H4 (cell line): ENCODE measurements at places on chromosomes 5 and 9.

DNA sequence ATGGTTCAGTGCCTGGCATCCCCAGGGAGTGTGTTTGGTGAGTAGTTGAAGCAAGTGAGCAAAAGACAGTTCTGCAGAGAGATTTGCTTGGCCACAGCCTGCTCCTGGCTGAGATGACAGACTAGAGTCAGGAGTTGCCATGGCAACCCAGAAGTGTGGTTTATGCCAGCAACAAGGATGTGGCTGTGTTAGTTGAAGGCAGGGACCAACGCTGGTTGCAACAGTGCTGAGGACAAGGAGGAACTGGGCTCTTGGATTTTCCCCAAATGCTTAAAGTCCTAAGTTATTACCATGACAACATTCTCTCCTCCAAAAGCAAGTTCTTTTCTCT, 2.7 kb downstream of the NXNL2 start:
- peak; percentile 85 for DNase-seq

GRCh38 chr5:50856401-50857119, 190.1 kb downstream of the PARP8 start:
- DNase-seq, result no peak

DNA sequence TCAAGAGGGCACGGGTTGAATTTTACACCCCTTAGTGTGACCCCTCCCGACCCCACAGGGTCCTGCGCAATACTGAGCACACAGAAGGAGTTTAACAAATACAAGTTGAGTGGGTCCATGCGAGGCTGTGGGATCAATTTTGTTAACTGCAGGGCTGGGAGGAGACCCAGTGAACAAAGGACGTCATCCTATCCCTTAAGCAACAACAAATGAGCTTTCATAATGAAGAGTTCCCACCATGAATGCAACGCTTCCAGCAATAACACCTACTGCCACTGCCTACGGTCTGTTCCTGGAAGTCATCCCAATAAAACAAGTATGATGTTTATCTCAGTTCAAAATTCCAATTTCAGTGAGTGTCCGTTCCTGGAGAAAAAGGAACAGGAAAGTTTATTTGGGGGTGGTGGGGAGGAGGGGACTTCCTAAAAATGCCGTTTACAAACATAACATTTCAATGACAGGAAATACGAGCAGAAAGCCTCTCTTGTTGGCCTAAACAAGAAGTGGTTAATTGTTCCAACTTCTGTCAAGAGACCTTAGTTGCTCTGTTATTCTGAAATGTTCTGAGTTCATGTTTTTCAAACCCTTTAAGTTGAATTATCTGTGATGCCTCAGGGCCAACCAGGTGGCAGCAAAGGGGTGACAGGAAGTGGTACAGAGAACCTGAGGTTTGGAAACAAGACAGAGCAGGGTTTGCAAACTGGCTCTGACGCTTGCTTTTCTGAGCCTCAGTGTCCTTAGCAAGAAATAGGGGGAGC, 65.8 kb upstream of the PLPP6 start:
- DNase-seq, result no peak

- DNase-seq, result peak; percentile 12
These were observed 46.7 kb downstream of the TGFBI start for GRCh38 chr5:136075466-136075891.

DNA sequence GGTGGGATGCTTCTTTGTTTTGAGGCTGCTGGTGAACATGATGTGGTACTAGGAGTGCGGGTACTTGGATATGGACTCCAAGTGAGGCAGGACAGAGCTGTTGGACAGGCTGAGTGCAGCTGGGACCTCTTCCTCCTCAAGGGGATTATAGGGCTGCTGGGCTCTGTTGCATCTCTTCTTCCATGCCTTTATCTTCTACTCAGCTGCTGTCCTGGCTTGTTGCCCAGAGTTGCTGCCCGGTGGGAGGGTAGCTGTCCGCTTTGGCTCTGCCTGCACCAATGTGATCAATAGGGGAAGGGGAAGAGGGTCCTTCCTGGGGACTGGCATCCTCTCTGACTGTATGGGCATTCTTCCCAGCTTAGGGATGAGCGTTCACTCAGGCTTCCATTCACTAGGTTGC, 1217.9 kb upstream of the ACO1 start:
- DNase-seq, result no peak

DNA sequence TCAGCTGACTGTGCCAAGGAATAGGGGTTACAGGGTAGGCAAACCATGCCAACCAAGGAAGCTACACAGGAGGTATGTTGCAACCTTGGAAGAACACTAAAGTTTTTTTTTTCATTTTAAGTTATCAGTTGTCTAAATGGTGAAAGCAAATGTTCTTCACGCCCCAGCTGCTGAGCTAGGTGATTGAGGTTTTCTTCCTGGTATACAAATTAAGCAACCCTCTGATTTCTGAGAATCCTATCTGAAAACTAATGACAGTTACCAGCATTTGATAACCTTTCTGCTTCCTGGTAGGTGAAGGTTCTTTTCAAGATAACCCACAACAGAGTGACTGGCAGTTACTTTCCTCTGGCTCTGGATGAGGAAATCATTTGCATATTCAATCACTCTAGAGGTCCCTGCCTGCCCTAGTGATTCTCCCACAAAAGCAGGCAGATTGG, 194.9 kb downstream of the ATP10B start:
- DNase-seq, result no peak

GRCh38 chr9:86816868-86817267, 130.4 kb downstream of the GAS1 start:
- no peak for DNase-seq

GRCh38 chr5:73454379-73455036, 5.9 kb upstream of the FOXD1 start:
- peak; percentile 66 for DNase-seq

GRCh38 chr9:18675332-18675731, 201.4 kb downstream of the ADAMTSL1 start:
- DNase-seq, result no peak

GRCh38 chr9:134136996-134137299, 1.1 kb downstream of the WDR5 start:
- DNase-seq, result no peak

- DNase-seq, result no peak
These were observed 393.2 kb upstream of the ZNF608 start for GRCh38 chr5:125139590-125139989.

DNA sequence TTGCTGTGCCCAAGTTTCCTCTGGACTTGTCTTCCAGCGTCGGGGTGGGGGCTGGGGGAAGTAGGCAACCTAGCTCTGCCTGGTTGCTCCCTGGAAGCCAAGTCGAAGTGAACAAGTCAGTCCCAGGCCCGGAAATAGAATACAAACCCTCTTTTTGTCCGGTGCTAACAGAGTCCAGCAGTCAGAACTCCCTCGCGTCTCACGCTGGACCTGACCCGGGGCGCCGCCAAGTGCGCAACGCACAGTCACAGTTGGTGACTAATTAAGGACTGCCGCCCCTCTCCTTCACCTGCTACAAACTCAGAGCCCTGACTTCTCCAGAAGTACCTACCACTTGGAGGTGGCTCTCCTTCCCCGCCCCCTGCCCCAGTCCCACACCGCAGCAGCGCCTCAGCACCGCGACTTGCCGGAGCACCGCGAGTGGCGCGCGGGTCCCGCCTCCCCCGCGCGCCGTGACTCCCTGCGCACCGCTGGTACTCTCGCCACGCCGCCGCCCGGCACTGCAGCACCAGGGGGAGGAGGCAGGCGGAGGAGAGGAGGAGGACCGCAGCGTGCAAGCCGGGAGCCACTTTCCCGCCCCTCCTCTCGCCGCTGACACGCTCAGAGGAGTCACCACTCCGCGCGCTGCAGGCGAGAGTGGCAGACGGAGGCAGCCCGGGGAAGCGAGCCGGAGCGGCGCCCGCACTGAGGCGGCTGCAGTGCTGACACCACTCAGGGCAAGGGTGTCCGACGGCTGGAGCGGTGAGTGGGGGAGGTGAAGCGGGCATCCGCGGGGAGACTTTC, at the start of gene SV2C:
Gene SV2C, plus strand, starts transcription at position 612 of the 783 bp plus-strand sequence. CDS start 48,368 bp downstream, outside the sequence.
- DNase-seq, result no peak

GRCh38 chr5:9922719-9923118, 292.6 kb upstream of the TAS2R1 start:
- DNase-seq, result no peak

DNA sequence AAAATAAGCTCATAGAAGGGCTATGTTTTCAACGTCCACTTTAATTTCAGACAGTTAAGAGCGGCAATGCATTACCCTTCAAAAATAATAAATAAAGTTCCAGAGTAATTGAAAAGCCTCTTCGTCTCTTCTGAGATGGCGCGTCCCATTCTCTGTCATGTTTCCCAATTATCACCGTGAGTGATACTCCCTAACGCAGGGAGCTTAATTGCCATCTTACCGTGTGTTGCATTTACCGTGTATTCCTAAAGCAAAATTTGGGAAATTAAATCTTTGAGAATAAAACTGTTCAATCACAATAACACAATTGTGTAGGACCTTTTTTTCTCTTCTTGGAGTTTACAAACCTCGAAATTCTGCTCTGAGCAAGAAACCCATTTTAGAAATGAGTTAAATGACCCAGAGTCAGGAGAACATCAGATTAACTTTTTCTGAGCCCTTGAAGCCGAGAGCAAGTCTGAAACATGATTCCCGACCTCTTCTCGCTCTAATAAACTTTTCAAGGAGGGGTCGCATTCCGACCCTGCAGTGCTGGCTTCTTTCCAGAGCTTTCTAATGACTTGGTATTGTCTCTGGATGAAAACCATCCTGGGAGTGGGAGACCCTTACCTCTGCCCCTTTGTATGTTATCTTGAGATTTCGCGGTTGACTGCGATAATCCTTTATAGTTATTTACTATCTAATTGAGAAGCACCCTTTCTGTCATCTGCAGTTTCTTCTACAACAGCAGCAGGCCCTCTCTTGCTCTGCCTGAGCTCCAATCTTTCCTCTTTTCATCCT, 251.5 kb downstream of the FSTL4 start:
- DNase-seq, result no peak

DNA sequence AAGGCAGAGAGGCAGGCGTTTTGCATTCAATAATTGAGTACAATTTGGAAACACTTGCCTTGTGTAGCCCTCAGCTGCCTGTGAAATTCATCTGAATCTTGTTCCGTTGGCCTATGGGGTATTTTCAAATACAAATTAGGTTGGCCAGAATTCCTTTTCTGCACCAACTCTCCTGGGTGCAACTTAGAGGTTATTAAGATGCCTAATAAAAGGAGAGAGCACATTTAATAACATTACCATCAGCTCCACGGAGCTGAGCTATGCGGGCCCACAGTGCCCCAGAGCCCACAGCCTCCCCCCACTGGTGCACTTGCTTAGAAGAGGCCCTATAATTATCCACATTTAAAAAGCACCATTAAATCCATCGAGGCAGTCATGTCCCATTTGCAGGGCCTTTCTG, 367.6 kb upstream of the CLINT1 start:
- DNase-seq, result no peak

DNA sequence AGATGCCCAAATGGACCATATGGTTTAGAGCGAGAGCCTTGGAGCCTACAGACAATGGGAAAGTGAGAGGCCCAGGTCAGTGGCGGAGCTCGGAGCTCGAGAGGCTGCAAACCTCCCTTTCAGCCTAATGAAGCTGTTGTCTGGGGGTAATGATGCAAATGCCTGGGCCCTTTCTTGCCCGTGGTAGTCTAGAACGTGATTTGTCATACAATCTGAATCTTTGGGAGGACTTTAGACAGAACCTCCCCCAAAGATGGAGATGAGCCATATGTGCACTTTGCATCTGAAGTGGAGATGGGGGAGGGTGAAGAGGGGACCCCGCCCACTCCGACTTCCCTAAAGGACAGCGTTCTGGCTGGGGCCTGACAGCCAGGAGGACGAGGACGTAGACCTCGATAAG, 10.3 kb upstream of the NEUROG1 start:
- no peak for DNase-seq

DNA sequence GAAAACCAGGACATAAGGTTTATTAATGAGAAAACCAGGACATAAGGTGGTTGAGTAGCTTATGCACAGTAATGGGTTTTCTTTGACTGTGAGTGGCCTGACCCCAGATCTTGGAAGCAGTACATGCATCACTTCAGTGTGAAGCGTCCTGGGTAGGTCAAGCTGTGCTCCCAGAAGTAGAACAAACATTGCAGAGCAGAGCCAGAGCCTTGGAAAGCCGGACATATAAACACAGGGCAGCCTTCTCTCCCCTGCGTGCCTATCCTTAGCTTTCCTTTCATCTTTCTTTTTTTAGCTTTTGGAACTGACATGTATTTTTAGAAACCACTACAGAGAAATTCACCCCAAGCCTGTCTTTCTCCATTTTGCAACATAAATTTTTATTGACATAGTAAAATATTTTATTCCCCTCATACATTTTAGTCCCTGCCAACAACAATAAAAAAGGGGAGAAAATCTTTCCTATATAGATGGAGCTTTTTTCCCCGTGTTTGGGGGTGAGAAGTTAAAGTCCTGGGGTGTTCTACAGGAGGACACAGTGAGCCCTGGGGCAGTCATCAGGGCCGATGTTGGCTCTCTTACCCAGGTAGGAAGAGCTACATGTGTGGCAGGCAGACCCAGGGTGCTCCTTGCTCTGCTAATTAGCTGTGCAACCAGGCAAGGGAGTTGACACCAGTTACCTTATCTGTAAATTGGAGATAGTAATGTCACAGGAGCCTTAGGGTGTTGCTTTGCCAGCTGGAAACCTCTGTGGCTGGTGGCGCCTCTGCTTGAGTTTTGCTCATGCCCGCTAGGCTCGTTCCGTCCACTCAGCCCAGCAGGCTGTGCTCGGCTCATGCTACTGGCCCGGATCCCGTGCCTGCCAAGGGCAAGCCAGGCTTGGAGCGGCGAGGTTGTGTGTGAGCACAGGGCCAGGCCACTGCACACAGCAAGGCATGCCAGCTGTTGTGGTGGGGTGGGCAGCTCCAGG, 389.6 kb downstream of the KDM4C start:
- DNase-seq, result no peak

DNA sequence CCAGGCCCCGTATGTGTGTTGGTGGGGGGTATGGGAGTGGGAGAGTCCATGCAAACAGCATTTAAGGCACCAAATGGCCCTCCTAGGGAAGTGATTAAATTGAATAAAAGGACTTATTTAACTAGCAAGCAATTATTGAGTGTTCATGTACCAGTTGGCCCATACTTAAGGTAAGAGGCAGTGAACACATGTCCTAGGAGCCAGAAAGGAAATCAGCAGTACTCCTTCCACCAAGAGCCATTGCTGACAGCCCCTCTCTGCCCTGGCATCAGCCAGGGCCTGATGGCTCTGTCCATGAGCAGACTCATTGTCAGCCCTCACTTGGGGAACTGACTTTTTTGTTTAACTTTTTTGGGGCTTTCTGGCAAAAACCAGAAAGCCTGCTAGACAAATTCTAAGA, 10.4 kb upstream of the SHROOM1 start:
- DNase-seq, result no peak

DNA sequence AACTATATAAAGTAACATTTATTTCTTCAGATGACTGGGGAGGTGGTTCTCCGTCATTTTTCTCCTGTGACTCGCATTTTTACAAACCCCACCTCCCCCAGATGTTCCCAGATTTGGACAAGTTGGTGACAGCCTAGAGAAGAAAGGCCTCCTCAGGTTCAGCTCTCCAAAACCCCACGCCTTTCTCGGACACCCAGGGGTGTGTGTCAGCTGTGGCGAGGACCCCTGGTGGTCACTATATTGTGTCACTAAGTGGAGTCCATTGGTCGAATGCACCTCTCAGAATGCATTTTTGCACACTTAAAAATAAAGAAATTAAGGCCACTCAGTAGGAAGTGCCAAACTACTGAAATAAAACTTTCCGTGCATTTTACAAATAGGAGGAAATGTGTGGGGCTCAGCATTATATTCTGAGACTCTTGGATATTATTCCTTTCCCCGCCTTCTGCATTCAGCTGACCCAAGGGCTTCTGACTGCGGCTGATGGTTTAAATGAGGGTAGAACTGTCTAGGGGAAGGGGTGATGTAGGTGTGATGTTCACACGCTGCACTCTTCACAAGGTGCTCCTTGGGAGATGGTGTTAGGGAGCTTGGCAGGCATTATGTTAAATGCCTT, 47.6 kb downstream of the ACO1 start:
- DNase-seq, result peak; percentile 14
